Islet precursor cell (in vitro differentiated cells): ENCODE measurements at places on chromosomes 7 and 10.

DNA sequence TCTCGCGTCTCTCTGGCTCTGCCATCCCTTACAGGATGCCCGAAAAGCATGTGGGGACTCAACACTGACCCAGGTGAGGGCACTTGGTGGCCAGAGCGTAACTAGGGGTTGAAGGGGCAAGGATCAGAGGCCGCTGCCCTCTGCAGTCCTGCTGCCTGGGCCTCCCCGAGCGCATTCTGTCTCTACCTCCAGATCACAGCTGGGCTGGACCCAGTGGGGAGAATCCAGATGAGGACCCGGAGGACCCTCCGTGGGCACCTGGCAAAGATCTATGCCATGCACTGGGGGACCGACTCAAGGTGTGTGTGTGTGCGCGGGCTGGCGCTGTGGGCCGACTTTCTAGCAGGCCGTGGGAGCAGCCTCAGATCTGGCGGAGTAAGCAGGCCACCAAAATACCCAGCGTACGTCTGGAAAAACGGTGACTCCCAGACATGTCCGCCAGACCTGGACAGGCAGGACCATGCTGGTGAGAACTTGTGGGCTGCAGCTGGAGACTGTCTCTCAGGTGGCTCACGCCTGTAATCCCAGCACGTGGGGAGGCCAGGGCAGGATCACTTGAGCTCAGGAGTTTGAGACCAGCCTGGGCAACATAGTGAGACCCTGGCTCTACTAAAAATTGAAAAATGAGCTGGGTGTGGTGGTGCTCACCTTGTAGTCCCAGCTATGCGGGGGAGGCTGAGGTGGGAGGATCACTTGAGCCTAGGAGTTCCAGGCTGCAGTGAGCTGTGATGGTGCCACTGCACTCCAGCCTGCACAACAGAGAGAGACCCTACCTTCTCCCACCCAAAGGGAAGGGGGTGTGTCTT is 3.2 kb downstream of the GNB2 start:
- no peak for DNase-seq

- DNase-seq, result no peak
Observed at GRCh38 chr10:88792661-88793060, 9.9 kb upstream of the LIPM start.

DNA sequence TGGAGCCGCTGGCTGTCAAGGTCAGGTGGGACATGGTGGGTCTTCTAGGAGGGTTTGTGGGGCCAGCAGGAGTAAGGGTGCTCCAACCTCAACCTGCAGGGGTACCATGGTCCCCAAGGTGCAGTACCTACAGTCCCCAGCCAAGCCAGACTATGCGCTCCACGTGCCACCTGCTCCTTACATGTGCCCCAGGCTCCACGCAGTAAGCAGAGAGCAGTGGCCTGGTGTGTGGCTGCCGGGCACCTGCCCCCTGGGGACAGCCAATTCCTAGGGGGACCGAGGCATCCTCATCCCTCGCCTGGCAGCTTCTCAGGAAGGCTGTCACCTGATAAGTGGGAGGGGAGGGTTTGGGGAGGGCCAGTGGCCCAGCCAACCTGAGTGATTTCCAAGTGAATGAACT is 11.7 kb upstream of the ZNF716 start:
- no peak for DNase-seq

DNA sequence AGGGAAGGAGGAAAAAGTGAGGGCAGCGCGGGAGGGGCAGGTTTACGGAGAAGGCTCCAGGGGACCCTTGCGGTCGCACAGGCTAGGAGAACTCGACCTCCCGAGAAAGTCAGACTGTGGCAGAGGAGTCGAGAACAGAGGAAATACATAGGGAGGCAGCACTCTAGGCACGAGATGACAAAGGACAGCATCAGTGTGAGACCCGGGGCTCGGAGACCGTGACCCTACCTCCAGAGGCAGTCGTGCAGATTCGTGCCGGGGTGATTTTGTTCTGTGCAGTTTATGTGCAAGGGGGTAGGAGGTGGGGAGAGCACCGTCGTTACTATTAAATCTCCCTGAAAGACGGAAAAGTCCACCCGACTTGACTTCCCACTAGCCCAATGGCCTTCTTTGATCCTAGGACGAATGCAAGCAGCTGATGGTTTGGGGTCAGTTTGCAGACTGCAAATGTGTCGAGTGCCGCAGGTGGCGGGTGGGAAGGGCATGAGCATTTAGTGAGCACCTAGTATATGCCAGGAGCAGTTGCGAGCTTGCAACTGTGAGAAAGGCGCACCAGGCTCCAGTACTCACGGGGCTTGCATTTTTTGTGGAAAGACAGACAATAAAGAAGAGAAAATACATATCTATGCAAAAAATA is 674 bp upstream of the OSBPL3 start:
- DNase-seq, result no peak

- DNase-seq, result no peak
Observed at GRCh38 chr10:34180749-34181148, 634.3 kb downstream of the PARD3 start.

DNA sequence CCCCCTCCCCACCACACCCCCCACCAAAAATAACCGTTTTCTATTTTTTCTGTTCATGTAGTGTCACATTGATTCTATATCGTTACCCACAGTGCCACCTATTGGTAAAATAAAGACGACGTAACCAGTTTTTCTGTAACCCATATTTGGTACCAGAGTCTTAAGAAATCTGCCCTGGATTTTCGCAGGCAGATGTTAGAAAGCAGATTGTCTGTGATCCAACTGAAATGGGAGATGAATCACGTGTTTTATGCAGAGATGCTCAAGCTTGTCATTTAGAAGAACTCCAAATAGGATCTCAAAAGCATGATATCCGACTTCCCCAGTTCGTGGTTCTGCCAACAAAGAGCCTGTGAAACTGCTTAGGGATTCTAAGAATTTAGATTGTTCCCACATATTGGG is 261.1 kb upstream of the CSTF2T start:
- DNase-seq, result no peak

DNA sequence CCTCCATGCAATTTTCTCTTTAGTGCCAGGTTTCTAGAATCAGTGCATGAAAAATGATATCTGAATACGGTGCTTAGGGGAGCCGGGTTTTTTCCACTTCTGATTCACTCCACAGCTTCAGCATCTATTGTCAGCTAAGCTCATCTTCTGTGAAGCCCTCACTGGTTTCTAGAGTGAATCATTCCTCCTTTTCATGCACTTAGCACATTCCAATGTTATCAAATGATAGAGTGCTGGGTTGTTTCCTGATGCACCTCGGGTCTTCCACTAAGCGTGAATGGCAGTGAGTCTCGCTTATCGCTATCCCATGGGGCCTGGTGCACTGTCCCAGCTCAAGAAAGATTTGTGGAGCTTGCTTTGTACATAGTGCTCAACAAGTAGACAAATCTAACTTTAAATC is 170.9 kb upstream of the RHEB start:
- DNase-seq, result no peak

DNA sequence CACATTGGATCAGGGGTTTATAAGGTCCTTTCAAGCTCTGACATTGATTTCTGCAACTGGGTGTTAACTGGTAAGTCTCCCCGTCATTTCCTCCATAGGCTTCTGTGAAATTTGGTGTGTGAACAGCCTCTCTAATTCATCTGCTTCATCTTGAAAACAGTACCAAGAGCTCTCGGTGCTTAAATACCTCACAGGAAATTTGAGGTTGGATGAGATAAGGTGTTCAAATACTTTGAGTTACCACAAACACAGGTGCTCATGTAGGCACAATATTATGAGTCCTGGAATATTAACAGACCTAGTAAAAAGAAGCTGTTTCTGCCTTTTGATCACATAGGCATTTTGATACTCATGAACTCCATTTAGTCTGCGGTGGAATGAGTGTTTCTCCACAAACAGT is 85.2 kb downstream of the RTKN2 start:
- DNase-seq, result no peak

- no peak for DNase-seq
Observed at GRCh38 chr10:71868192-71868697, 17.2 kb upstream of the PSAP start.

DNA sequence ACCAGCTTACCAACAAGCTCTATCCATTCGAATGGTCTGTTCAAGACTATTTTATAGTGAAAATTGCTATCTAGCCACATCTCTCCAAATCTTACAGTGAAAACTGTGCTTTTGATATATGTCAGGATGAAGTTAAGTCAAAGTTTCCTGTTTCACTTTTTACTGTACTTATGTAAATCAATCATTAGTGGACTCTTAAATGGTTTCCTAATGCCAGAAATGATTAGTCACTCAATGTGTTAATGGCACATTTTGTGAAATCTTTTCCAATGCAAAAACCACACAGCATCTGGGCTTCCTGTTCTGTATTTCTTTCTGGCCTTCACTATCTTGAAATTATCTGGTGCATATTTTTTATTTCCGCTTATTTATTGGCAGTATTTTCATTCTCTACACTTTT is 87.3 kb upstream of the STEAP1B start:
- DNase-seq, result no peak

DNA sequence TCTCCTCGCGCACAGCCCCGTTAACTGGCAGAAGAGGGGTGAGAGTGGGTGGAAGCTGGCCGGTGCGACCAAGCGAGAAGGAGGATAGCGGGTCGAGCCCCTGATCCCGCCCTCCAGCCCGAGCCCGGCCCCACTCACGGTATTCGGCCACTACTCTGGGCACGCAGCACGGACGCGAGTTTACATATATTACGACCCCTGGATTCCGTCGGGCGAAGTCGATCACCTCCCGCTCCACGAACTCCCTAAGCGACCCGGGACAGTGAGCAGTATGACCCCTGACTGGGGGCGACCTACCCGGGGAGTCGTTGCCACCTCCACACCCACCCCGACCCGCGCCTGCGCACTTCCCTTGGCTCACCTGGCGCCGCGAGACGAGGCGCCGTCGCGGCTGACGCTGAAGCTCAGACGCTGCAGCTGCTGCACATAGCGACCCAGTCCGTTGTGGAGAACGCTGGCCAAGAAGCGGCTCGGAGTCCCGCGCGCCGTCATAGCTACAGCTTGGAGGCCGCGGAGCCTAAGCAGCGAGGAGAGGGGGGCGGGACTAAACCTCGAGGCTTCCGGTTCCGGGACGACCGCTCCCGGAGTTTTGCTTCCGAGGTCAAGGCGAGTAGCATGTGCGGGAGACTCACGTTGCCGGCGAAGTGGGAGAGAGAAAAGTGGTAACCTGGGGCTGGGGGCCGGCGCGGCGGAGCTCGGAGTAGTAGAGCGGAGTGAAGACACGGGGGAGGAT is at the start of the genes MRPL43 and TWNK:
Gene MRPL43 (minus strand): TSS at position 546 of the 733 bp plus-strand sequence. CDS start 54 bp downstream, at position 492.
Gene TWNK (plus strand): TSS at position 592 of the 733 bp plus-strand sequence. CDS start 668 bp downstream, outside the sequence.
- peak; percentile 91 for DNase-seq

DNA sequence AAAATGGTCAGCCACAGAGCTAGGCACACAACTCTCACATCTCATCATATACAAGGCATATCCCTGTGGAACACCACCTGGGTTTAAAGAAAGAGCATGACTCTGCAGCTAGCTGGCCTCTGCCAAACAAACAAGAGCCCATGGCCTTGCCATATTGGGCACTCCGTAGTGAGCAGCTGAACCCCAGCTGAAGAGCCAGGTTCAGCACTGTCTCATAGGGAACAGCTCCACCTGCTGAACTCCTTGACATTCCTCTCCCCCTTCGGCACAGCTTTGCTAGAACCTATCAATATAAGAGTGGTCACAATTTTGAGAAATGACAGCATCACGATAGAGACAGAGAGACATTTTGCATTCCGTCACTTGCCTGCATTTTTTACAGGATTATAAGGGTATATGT is 20.0 kb downstream of the SORCS1 start:
- DNase-seq, result peak; percentile 62

GRCh38 chr7:132328047-132328620 is 248.1 kb downstream of the PLXNA4 start:
- DNase-seq, result peak; percentile 81

DNA sequence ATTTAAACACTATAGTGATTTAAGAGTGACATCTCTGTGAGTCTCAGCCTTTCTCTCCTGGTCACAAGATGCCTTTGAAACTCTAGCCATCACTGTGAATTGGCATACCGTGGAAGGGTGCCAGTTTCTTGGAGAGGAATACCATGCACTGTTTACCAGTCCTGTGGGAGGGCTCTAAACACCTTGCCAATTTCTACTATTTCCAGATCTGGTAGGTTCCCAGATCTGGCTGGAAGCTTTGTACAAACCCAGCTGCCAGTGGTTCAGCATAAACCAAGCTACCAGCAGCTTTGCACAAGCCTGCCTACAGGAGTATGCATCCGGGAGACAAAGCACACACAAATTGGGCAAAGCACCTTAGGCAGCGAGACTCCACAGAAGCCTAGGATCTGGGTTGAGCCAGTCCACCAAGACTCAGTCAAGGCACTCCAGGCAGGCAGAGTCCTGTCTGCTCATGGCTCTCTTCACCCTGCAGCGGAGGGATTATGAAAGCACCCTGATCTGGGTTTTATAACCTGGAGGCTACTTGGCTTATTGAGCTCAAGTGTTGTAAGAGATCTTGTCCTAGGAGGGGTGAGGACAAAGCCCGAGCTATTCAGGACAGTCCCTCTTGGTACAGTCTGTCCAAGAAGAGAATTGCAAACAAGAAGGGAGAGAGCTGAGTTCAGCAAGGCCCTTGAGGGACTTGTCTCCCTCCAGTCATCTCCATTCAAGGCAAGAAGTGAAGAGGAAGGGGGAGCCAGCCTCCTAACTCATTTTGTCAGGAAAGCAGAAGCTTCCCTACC is 23.6 kb downstream of the MCM10 start:
- DNase-seq, result no peak

GRCh38 chr10:35783305-35783838 is 141.3 kb upstream of the FZD8 start:
- DNase-seq, result no peak

DNA sequence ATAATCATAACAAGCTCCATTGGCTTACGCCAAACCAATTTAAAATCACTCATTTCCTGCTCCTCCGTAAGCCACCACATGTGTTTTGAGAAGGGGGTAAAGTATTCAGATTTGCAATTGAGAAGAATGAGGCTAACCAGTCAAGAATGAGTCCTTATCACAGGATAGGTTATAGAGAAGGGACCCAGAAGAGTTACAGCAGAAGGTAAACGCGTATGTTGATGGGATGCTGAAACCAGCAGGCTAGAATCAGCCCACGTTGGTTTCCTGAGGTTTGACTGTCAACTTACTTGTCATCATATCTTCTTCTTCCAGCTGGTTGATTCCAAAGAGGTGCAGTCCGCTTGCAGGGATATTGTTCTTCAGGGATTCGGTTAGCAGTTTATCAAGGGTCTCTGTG is 64.1 kb upstream of the TM9SF3 start:
- DNase-seq, result no peak

GRCh38 chr10:123236126-123236525 is 81.9 kb downstream of the BUB3 start:
- DNase-seq, result no peak

DNA sequence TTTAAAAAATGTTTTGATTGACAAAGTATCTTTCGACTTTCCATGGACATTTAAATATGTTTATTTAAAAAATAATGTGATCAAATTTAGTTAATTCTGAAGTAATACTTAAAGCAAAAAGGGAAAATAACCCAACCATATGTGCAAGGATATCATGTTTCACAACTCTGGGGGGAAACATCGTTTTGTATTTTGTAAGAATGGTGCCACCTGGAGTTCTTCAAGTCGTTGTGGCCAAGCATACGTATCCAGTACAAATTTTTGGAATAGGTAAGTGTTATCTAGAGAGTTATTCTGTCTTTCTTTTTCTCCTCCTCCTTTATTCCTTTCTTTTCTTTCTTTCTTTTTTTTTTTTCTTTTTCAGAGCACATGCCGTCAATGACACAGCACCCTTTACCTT is 176.2 kb upstream of the CSTF2T start:
- DNase-seq, result no peak

GRCh38 chr7:33072471-33072870 is 9.9 kb upstream of the NT5C3A start:
- DNase-seq, result no peak
